ENCODE measurements at places on chromosomes 7 and 10.

DNA sequence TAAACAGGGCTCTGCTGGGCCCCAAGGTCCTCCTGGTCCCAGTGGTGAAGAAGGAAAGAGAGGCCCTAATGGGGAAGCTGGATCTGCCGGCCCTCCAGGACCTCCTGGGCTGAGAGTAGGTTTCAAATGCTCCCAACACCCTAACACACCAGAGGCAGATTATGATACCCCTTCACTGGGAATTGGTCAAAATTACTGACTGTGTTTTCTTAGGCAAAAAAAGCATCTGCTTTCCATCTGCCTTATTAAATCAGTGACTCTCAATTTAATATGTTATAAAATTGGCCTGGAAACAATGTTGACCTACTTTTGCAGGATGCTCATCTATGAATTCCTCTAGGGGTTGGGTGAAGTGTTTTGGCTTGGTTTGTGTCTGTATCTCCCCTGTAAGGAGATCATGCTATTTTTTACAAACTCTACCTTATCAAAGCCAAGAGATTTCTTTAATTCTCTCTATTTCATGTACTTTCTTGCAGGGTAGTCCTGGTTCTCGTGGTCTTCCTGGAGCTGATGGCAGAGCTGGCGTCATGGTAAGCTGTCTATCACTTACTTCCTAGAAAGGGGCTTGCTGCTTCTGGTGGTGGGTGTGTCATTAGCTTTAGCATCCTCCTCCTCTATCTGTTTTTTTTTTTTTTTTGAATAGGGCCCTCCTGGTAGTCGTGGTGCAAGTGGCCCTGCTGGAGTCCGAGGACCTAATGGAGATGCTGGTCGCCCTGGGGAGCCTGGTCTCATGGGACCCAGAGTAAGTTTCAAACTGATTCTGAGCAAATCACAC, 15.9 kb downstream of the COL1A2 start:
- DNase-seq: no peak

GRCh38 chr10:21019436-21019835, 122.3 kb upstream of the NEBL start:
- DNase-seq: no peak

- DNase-seq: no peak
Measured at GRCh38 chr10:120806081-120806480, 45.1 kb upstream of the WDR11 start.

GRCh38 chr7:6271060-6271658, 1.3 kb downstream of the CYTH3 start:
- peak; percentile 77 for DNase-seq

GRCh38 chr7:29194206-29194593, 375 bp upstream of the CHN2 start:
- DNase-seq: no peak

GRCh38 chr10:33129141-33129995, 171.3 kb upstream of the ITGB1 start:
- no peak for DNase-seq

DNA sequence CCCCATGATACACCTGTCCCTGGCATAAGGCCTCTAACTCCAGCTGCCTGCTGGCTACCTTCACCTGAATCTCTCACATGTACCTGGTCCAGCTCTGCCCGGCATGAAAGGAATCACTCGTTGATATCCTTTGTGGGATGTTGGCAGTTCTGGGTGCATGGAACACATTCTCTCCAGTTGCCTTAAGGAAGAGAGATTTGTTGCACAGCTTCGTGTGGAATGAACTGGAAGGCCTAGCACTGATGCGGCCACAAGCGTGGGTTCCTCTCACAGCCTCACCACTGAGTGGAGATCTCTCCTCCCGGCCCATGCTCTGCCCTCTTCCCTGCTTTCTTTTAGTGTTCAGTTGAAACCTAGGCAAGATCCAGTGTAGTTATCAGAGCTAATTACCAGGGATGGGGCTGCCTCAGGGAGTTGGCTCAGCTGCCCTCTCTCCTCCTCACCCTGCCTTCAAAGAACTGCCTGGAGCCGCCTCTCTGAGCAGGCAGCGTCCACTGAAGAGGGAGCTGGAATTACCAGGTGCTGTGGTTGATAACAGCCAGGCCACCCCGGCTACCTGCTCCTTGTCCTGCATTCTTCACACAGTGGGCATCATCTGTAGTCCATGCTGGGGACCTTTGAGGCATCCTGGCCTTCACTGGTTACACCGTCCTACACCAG, 194.3 kb downstream of the CCDC3 start:
- DNase-seq: peak; percentile 42

DNA sequence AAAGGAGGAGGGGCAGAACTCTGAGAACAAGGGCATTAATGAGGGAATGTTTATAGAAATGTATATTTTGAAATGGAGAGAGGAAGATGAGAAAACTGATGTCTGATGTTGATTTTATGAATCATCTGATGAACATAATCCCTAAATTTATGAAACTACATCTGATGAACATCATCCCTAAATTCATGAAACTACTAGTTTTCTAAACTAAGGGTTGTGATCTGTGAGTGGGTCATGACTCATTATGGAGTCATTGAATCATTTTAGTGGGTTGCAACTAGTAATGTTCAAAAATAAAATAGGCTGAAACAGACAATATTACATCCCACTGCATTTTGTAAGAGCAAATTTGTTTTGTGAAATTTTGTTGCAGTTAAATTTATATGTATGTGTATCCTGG, 442.6 kb upstream of the TEX47 start:
- no peak for DNase-seq

GRCh38 chr7:2024567-2024918, 208.2 kb downstream of the MAD1L1 start:
- DNase-seq: no peak

- no peak for DNase-seq
Measured at GRCh38 chr10:53638006-53638405, 865.4 kb upstream of the MBL2 start.

- no peak for DNase-seq
Measured at GRCh38 chr7:131321656-131322055, 6.0 kb upstream of the MKLN1 start.

DNA sequence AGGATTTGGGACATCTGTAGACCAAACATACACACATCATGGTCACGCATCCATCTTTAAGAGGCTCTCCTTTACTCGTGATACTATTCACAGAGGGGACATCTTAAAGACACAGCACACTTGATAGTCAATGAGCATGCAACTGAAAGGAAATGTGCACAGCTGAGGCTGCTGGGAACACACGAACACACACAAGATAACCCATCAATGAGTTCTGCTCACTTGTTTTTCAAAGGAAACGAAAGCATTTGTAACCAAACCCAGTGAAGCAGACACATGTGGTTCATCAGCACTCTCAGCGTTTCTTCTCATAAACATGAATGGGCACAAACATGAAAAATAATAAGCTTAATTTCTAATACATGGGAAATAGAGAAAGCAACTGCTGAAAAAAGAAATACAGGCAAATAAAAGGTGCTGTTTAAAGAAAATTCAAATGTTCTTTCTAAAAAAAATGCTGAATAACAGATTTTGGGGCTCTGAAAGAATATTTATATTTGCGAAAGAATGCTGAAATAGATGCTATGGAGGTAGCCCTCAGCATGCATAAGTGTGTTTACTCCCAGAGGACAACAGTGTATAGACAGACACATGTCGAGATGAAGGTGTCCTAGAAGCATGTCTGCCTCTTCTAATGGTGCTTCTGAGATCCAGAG, 59.7 kb upstream of the LAMB4 start:
- no peak for DNase-seq

GRCh38 chr10:4070184-4070583, 285.2 kb upstream of the KLF6 start:
- DNase-seq: no peak

DNA sequence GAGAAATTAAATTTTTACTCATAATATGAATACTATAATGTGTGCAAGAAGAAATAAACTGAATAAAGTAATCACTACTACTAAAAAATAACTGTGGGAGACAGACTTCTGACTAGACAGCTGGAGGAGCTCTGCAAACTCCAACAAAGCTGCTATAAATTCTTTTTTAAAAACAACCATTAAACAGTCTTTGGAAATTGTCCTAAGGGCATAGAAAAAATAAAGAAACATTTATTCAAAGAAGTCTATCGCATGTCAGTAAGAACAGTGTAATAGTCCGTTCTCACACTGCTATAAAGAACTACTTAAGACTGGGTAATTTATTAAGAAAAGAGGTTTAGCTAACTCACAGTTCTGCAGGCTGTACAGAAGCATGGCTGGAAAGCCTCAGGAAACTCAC, 56.0 kb downstream of the ZPBP start:
- no peak for DNase-seq

- no peak for DNase-seq
Measured at GRCh38 chr10:48608976-48609375, 4.1 kb upstream of the ARHGAP22 start.

GRCh38 chr7:140945940-140946339, 21.2 kb upstream of the BRAF start:
- no peak for DNase-seq

GRCh38 chr7:92794391-92794790, 42.0 kb downstream of the CDK6 start:
- DNase-seq: no peak

- DNase-seq: no peak
Measured at GRCh38 chr7:102055181-102055976, 231.3 kb upstream of the SH2B2 start.

DNA sequence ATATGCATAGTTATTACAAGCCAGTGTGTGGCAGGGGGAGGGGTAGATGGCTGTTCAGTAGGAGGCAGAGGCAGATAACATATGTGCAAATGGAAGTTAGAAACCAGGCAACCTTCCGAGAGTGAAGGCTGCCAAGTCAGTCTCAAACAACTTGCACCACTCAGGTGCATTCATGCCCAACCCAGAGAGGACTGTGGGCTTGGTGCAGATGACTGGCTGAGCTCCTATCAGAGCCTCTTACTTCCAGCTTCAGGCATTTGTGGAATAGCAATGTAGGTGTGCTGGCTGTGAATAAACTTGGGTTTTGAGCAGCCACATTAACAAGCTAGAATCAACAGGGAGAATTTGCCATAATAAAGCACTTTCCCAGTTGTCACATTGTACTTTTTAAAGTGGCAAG, 789.8 kb downstream of the PHTF2 start:
- no peak for DNase-seq

GRCh38 chr10:95321554-95322301, 30.9 kb upstream of the PDLIM1 start:
- no peak for DNase-seq

DNA sequence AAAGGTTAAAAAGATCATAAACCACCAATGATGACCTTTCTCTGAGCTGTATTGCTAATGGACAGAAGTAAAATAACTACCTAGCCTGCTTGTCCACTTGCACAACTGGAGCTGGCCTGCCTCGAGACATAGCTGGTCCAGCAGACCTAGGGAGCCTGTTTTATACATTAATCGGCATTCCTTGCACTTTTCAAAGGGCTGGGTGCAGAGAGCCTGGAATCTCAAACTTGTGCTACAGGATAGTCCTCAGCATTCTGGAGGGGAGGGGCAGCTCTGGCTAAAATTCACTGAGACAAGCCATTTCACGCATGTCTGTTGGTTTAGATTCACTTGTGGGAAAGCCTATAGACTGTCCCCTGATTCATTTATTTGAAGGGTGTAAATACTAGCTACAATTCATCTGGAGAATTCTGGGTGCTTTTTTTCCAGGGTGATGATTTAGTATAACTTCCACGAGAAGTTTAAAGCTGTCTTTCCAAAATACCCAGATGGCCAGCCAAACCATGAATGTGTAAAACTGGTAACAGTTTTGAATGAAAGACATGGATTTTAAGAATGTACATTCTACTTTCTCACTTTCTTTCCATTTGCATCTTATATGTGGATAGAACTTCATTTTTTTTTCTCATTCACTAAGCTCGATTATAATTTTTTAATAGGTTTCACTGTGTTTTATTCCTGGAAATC, 389.4 kb downstream of the KCNMA1 start:
- no peak for DNase-seq

DNA sequence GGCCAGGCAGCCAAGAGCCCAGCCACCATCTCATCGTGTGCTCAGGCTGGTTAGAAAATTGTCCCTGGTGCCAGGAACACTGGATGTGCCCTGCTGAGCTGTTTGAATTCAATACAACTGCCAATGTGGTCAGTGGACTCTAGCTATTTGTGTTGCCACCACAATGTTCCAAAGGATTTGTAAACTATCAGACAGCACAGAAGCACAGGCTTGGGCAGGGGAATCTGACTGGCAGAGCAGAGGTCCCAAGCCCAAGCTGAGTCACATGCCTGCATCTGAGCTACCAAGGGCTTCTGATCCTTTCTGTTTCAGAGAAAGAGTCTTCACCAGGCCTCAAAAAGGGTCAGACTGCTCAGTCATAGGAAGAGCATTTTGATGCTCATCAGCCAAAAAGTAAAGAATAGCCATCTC, 232.1 kb upstream of the SEMA3C start:
- peak; percentile 28 for DNase-seq

DNA sequence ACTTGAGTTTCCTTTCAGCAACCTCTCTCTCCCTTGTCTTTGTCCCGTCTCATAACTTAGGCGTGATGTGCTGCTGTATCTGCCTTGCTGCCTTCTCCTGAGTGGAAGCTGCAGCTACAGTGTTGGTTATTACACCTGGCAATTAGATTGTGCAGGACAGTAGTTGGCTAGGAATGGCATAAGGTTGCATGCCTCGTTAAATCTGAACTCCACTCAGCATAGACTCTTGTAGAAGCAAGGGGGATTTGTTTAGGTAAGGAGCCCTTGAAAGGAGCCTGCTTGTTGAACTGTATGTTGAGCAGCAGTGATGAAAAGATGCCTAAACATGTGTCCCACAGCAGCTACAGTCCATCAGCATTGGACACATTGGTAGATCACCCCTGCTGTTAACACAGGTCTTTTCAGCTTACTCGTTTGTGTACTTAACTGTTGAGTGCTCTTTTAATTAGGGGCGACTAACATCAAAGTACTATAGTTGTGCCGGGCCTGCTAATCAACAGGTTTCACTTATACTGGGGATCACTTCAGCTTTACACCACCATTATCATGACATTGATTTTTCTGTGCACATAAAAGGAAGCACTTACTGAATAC, 225.0 kb downstream of the AUTS2 start:
- no peak for DNase-seq

GRCh38 chr10:68153473-68154210, 44.4 kb downstream of the MYPN start:
- DNase-seq: no peak

DNA sequence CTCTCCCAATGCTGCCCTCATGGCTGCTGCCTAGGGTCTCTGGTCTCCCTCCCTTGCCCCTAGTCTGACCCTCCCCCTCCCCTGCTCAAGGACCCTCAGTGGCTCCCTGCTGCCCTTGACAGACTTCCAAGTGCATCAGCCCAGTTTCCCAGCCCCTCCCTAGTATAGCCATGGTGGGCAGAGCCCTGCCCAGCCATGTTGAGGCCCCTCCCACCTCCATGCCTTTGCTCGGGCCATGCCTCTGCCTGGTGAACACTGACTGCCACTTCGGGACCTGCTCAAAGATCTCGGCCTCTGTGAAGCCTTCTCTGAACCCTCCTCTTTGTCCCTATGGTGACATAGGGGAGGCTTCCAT, 73.2 kb downstream of the MYL10 start:
- no peak for DNase-seq

Measured in cerebellar cortex (tissue), 1 donor.